Uterus (tissue), 4 donors: ENCODE measurements at places on chromosomes 12 and 14. TPM values are rescaled to one million over a fixed set of nuclear protein-coding genes. Genes with fewer than 3 reads are reported as not detected.

USP44 gene
- total RNA-seq, result 2.6 TPM

LPAR5 gene
- 0.61 TPM for total RNA-seq

GPRC5A gene
- total RNA-seq, result 2.0 TPM

DPY19L2 gene
- total RNA-seq, result 34.4 TPM

GPR84 gene
- 0.21 TPM for total RNA-seq

- DNase-seq, result no peak
Observed at GRCh38 chr14:37623971-37624370, 28.5 kb downstream of the TTC6 start.

GRCh38 chr14:31854508-31855075 is 222.5 kb upstream of the ARHGAP5 start:
- no peak for DNase-seq

GRCh38 chr14:69008421-69008884 is 29.4 kb upstream of the ACTN1 start:
- no peak for DNase-seq

DNA sequence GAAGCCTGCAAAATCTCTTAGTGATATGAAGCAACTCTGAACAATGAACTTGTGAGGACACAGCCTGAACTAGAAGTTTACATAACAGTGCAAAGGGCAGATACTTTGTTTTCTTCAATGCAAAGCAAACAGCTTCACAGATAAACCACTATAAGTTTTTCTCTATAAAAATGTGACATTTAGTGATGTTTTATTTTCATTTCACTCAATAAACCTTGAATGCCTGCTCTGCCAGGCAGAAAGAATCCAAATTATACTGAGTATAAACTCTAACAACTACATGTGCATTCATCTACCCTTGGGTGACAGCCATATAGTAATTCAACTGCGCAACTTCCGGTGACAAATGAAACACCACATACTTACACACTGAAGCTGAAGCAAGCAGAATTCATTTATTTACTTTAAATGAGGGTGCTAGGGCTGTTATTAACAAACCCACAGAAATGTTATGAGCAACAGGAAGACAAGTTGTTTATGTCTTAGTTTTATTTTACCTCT is 10.3 kb downstream of the DCP1B start:
- no peak for DNase-seq

DNA sequence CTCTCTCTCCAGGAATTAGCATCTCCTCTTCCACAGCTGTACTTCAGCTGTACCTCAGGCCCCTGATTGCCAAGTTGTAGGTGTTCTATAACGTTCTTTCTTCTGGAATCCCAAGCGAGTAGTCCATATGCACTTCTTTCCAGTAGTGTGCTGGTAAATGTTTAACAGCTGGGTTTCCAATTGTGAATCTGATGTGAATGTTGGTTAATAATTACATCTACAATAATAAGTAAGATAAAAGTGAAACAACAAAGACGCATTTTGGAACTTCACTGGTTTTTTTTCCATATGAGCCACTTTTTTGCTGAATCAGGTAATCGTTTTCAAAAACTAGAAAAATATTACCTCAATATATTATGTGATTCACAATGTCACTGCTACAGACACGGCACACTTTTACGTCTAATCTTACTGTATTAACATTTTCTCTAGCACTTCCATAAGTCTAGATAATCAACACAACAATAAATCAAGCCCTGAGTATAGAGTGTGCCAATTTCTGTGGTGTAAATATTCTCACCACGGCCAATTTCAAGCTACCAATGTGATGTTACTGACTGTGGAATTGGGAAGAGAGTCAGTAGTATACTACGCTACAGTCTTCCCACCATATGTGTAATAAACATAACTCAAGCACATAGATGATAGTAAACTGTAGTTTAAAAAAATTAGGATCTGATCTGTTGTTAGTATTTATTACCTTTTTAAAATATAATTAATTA is 113.0 kb downstream of the ZFP36L1 start:
- DNase-seq, result no peak

DNA sequence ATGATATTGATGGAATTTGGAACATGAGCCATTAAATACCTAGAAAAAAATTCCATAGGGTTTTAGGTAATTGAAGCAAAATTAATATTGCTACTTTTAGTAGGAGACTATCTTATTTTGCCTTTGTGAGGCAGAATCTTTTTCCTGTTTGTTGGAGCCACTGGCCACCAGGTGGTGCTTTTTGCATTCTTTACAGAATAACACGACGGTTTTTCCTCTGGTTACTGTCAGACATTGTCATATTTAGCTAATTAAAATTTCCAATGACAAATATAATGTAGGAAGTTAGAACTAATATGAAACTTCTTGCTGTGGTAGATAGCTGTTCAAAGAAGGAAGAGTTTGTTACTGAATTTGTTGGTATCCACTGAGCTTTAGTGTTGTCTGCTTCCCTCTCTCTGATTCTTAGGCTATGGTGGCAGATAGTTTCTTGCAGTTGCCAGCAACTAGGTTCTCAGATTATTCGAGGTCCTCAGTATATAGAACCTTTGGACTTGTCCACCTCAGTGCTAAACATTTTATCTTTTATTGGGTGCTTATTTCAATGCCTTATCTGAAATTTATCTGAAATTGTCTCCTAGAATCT is 25.7 kb downstream of the RAB21 start:
- peak; percentile 31 for DNase-seq

- no peak for DNase-seq
Observed at GRCh38 chr14:89165189-89166181, 251.5 kb downstream of the FOXN3 start.

GRCh38 chr12:41699658-41700057 is 445.0 kb downstream of the GXYLT1 start:
- DNase-seq, result no peak

DNA sequence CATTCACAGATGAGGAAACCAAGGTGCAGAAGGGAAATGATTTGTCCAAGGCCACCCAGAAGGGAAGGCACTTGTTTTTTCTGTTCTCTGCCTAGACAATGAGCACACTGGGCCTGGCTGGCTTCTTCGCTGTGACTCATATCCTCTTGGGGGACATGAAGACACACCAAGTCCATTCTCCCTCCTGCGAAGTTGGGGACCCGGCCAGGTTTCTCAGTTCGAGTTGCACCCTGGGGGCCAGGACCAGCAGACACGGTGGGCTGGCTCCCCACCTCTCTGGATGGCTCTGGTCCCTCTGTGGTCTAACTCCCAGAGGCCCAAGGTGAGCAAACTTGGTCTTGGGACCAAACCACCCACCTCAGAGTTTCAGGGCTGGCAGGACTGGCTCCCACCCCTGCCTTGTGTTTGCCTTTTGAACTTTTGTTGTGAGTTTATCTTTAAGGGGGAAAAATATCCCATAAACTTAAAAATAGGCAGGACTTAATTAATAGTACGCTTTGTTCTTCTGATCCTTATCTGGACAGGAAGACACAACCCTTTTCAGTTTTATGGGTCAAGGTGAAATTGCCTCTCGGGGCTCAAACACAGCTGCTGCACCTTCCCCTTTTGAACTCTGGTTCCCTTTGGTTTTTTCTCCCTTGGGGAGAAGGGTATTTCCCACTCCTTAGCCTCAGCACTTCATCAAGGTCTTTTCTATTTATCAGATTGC is 9.0 kb upstream of the MLEC start:
- peak; percentile 64 for DNase-seq

GRCh38 chr14:94180655-94181271 is 6.6 kb downstream of the PPP4R4 start:
- no peak for DNase-seq

DNA sequence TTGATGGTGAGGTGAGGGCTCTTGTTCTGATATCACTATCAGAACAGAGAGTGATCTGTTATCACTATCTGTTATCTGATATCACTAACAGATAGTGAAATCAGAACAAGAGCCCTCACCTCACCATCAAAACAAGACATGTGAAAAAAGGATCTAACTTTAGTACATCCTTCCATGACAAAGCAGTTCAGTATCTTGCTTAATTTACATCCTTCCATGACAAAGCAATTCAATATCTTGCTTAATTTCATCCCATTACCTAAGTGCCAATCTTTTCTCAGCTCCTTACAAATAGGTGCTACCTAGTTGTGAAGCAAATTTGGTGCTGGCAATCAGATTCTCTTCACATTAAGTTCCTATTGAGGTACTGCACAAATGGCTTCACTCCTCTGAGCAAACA is 1865.6 kb upstream of the FLRT2 start:
- no peak for DNase-seq

- DNase-seq, result peak; percentile 50
Observed at GRCh38 chr12:49347311-49348193, 864 bp downstream of the DNAJC22 start.
